ENCODE measurements at places on chromosomes 16 and 17. TPM values are rescaled to one million over a fixed set of nuclear protein-coding genes. Genes with fewer than 3 reads are reported as not detected.

CDH16 gene
- total RNA-seq = not detected

DNA sequence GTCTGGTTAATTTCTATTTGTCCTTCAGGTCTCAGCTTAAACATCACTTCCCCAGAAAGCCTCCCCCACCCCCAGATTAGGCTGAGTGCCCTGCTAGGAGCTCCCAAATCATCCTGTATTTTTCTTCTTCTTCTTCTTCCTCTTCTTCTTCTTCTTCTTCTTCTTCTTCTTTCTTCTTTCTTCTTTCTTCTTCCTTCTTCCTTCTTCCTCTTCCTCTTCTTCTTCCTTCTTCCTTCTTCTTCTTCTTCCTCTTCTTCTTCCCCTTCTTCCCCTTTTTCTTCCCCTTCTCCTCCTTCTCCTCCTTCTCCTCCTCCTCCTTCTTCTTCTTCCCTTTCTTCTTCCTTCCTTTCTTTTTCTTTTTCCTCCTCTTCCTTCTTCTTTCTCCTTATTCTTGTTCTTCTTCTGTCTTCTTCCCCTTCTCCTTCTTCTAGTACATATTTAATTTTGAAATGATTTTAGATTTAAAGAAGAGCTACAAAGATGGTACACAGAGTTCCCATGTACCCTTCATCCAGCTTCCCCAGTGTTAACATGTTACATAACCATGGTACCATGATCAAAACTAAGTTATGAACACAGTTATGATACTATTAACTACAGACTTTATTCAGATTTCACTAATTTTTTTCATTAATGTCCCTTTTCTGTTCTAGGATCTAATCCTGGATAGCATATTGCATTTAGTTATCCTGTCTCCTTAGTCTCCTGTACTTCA, 27.1 kb upstream of the DHX40 start:
- DNase-seq = no peak

GPR179 gene
- not detected for total RNA-seq

DNA sequence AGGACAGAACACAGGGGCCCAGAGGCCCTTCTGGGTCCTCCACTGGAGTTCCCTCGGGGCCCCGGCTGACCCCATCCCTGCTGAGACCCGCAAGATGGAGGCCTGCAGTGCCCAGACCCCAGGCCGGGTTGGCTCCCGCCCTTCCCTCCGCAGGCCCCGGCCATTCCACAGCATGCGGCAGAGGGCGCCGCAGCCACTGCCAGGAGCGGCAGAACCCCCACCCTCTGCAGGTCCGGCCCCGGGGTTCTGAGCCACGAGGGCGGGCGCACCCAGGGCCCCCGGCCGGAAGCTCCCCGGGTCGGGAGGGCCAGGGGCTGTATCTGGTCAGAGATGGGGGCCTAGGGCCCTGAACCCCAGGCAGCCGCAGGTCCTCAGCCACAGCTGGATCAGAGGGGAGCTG, 2.4 kb upstream of the PERCC1 start:
- DNase-seq = peak; percentile 86

DNA sequence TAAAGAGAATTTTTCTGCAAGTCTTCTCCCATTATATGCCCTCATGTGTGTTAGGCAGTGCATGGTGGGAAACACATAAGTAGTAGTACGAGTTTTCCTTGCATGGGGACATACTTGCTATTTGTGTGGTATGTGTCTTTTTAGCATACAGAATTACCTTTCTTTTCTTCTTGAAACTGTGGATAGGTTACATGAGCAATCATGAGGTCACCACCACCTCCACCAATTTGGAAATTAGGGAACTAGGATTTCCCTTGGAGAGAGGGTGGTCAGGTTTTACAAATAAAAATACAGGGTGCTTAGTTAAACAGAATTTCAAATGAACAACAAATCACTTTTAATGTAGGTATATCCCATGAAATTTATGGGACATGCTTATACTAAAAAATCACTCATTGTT, 16.3 kb upstream of the AMZ2 start:
- no peak for DNase-seq

GRCh38 chr16:12449374-12449773, 354.3 kb downstream of the CPPED1 start:
- DNase-seq = no peak

GRCh38 chr16:27452569-27453493, 50.9 kb downstream of the IL21R start:
- no peak for DNase-seq

- DNase-seq = no peak
Observed at GRCh38 chr16:4924593-4925292, 12.2 kb downstream of the PPL start.

DNA sequence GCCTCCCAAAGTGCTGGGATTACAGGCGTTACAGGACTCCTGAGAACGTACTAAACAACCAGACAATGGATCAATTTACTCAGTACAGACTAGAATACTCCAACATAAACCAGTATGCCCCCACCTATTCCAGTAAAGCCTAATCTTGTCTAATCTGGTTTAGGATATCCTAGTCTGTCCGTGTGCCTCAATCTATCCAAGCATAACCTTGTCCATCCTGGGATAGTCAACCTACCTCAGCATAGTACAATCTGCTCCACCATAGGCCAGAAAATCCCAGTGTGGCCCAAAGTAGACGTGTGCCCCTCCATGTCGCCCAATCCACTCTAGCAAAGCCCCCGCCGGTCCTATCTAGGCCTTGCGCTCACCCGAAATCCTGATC, 625 bp downstream of the DVL2 start:
- DNase-seq = no peak

HEATR9 gene
- 0.14 TPM for total RNA-seq
